ENCODE measurements at places on chromosomes 3 and 15.

GRCh38 chr3:122200661-122201060 lies 17.2 kb downstream of the CASR start:
- no peak for DNase-seq

DNA sequence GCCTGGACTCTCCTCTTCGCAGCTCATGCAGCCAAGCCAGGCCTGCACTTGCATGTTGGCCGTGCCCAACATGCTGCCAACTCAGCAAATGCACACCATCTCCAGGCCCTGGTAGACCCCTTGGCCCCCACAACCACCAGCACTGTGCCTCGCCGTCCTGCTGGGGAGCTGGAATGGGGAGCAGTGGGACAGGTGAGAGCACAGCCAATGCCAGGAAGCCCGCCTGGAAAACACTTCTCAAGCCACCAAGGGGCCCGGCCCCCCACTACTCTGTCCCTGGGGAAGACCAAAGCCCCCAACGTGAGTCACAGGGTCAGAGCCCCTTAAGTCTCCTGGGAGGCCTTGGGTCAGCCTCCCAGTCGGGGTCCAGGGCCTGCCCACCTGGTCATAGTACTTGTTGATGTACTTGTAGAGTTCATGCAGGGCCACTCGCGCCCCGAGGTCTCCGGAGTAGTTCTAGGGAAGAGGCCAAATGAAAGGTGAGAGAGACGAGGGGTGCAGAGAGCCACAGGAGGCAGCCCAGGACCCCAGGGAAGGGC lies 24.5 kb downstream of the PLXNB1 start:
- no peak for DNase-seq

DNA sequence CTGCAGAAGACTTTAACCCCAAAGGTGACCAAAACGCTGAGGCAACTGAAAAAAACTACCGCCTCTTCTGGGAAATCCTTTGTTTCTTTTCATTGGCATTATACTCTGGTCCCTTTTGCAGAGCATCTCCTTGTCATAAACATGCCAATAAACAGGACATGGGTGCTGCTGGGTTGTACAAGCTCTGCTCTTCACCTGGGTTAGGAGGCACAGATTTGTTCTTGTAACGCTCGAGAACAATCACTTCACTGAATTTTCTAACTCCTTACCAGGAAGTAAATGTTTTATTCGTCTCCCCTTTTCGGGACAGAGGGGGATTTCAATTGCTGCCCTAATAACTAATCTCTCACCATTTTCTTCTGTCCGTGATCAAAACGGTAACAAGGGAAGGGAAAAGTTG lies 1.3 kb downstream of the PLCH1 start:
- DNase-seq: no peak

- no peak for DNase-seq
These were observed 405.9 kb upstream of the ZNF385D start for GRCh38 chr3:22156868-22157267.

- no peak for DNase-seq
These were observed 184.9 kb downstream of the GAP43 start for GRCh38 chr3:115808244-115808643.

DNA sequence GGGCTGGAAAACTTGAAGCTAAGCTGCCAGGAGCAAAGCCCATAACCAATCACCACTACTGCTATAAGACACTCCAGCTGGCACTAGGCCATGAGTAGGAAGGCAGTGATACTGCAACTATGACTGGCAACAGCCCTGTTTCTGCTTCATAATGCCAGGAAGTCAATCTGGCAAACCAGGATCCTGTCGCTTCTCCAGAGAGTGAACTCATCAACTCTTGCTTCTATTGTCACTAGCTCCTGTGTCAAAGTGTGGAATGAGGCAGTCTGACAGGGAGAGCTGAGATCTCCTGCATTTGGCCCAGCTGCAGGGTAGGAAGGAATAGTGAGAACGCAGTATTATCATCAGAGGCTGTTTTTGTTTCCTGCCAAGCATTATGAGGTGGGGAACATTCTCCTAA lies 105.3 kb downstream of the CTNNB1 start:
- DNase-seq: no peak

Measured in stimulated activated CD4-positive, alpha-beta T cell treated with anti-CD3 and anti-CD28 coated beads, Interleukin-15, amount 100 ng/mL, for 24 hours (primary cell).